Cardiac septum (tissue), 1 donor: ENCODE measurements at places on chromosomes 4 and X.

DNA sequence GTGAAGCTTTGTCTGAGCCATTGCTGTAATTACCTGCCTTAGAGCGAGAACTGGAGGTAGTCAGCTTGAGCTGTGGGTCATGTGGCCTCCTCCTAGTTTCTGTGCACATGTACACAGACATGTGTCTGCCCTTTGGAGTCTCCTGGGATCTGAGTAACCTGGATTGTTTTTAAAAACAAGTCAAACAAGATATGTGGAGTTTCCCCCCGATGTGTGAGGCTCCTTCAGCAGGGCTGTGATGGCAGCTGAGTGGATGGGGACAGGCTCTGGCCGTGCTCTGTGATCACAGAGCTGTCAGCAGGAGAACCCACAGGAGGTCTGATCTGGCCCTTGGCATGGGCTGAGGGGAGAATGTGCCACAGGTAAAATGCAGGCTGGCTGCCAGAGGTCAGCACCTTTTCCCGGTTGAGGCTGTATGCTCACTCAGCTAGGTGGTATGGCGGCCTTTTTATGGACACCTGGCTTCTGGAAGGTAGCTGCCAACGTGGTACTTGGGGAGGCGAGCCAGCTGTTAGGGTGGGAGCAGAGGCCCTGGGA lies 38.4 kb downstream of the NOP14 start:
- peak; percentile 43 for DNase-seq

GRCh38 chr4:78613522-78614321 lies 62.2 kb downstream of the ANXA3 start:
- DNase-seq, result no peak

- DNase-seq, result no peak
Observed at GRCh38 chrX:150533863-150534262, 34.6 kb upstream of the MTM1 start.

GRCh38 chr4:183600189-183600685 lies 58.7 kb downstream of the RWDD4 start:
- DNase-seq, result no peak

DNA sequence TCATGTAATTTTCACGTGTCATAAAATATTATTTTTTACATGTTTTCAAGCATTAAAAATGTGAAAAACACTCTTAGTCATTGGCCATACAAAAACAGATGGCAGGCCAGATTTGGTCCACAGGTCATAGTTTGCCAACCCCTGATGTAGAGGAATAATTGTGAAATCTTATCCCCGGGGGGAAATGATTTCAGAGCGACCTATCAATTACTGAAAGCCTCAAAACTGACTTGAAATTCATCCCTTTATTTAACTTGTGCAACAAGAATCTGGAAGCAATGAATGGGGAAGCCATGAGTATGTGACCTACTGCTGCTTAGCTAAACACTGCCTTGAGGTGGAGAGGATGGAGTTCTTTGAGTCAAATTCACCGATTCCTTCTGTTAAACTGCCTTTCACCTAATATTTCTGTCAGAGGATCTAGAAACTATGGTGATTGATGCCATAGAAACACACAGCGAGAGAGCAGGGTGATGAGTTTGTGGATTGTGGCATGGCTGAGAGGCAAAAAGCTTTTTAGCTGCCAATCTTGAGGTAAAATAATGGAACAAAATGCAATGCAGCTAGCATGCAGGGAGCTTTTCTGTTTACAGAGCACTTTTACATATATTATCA lies 30.3 kb upstream of the BRS3 start:
- no peak for DNase-seq
